ENCODE measurements at places on chromosomes 7 and 10.
A peak's percentile ranks its signal among the peaks of the same experiment; 100 is the strongest.

DNA sequence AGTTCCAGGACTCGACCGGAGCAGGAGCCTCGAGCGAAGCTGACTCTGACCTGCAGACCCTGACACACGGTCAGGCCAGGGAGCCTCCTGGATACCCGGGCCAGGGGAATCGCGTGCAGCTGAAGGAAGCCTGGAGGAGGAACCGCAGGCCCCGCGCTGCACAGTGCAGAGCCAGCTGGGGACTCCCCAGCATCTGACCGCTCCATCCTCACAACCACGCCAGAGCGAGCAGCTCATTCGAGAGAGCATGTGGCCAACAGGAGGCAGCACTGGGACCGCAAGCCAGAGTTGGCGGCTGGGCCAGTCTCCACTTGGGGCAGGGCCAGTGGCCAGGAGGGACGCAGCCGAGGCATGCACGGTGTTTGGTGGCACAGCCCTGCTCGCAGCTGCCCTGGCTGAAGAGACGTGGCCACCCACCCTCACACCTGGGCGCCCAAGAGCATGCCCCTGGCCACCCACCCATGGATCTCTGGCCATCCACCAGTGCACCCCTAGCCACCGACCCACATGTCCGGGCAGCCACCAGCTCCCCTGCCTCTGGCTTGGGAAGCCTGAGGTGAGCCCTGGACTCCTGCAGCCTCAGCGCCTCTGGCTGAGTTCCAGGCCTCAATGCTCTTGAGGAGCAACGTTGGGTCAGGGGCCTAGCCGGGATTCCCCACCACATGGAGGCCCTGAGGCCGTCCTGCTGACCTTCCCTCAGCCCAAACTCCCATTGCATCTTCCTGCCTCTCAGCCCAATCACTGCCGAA is 213.9 kb downstream of the ELFN1 start:
- peak; percentile 83 for DNase-seq

GRCh38 chr10:124026589-124026939 is 66.8 kb downstream of the CHST15 start:
- peak; percentile 52 for DNase-seq

GRCh38 chr7:121294448-121294992 is 34.3 kb upstream of the WNT16 start:
- DNase-seq: no peak

DNA sequence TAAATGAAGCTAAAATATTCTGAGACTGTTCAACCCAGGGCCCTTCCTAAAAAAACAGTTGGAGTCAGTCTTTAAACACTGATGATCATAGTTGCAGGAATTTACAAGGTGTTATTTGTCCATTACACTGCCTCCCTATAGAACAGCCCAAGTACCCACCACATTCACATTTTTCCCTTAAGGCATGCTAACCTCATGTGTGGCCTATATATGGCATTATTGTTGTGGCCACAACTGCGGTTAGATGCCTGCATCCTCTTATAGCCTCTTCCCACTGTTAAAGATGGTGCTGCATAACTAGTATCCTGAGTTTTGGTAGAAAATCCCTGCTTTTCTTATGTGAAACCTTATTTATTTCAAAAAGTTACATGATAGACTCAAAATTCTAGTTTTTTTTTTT is 287.9 kb upstream of the SEMA3A start:
- no peak for DNase-seq

DNA sequence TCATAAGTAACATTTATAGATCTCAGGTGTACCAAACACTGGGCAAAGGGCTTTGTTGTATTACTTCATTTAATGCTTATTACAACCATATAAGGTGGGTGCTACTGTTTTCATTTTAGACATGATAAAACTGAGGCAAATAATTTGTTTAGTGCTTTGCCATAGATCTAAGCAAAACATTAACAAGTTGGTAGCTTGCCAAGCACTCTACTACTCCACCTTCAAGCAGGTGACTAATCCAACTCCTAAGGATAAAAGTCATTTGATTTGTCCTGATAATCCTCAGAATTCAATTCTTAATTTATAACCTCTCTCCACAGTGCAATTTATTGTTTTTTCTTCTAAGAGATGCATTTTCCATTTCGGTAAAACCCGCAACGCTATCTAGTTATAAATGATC is 646.4 kb downstream of the GRM8 start:
- no peak for DNase-seq

GRCh38 chr7:134462337-134462925 is 3.5 kb upstream of the AKR1B1 start:
- no peak for DNase-seq

- no peak for DNase-seq
Measured at GRCh38 chr7:45469103-45469502, 105.1 kb upstream of the ADCY1 start.

DNA sequence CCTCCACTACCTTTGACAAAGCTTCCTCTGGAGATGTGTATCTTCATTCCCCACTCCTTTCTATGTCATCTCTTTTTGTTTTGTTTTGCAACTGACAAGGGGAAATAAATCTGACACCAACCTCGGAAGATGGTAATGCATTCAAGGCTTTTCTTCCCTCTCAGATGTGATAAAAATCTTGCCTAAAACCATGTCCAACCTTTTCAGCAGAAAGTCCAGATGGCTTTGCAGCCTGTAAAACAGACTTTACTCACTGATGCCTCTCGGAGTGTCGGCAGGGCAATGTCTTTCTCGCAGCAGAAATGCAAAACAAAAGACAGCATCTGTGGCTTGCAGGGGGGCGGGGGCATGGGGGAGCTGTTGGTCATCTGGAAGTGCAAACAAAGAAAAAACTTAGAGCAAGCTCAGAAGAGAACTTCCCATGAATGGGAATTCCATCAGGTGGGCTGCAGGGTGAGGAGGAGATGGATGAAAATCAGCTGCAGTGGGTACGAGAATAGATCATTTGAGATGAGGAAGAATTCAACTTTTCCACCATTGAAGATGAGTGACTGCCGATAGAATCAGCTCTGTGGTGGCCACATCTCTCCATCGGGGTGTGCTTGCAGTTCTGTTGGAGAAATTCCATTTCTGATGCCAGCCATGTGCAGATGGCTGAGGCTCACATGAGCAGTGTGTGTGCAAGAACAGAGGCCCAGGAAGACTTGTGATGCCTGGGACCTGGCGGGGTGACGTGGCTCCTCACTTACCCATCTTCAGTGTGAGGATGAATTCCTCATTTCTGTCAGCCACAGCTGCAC is 237.7 kb downstream of the WDR37 start:
- DNase-seq: no peak

- no peak for DNase-seq
Measured at GRCh38 chr7:68058014-68058413, 1061.4 kb downstream of the TYW1 start.

DNA sequence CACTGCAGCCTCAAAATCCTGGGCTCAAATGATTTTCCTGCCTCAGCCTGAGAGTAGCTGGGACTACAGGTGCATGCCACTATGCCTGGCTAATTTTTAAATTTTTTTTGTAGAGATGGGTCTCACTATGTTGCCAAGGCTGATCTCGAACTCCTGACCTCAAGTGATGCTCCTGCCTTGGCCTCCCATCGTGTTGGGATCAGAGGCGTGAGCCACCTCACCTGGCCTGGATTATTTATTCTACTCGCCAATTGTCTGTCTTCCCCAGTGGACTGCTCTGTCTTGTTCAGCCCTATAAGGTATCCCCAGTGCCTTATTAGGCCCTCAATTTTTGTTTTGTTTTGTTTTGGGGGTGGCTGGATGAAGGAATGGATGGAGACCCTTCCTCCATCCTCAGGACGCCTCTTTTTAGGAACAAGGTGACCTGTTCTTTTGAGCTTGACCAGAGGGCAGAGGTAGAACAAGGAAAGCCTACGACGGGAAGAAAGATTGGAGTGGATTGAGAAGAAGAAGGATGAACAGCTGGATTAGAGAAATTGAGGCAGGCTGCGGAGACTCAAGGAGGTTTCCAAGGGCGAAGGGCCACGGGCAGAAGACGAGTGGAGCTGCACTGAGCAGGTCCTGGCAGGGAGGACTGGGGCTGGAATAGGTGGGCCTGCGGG is 541 bp upstream of the DENND10 start:
- DNase-seq: no peak

DNA sequence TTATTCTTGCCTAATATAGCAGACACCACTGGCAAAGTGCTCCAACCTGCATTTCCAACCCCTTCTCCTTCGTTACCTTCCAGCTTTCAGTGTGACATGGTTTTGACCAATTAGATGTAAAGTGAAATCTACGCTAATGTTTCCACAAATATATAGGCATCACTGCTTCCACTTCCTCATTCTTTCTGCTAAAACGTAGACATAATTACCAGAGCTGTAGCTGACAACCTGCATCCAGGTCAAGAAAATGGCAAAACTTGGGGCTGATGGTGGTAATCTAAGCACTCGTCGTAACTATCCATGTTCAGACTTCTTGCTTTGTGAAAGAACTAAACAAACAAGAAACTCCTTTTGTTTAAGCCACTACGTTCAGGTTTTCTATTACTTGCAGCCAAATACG is 41.8 kb upstream of the COL1A2 start:
- DNase-seq: no peak

- DNase-seq: peak; percentile 26
Measured at GRCh38 chr10:119190353-119190752, 11.7 kb upstream of the PRDX3 start.

GRCh38 chr7:14899030-14899429 is 3.5 kb downstream of the DGKB start:
- no peak for DNase-seq

DNA sequence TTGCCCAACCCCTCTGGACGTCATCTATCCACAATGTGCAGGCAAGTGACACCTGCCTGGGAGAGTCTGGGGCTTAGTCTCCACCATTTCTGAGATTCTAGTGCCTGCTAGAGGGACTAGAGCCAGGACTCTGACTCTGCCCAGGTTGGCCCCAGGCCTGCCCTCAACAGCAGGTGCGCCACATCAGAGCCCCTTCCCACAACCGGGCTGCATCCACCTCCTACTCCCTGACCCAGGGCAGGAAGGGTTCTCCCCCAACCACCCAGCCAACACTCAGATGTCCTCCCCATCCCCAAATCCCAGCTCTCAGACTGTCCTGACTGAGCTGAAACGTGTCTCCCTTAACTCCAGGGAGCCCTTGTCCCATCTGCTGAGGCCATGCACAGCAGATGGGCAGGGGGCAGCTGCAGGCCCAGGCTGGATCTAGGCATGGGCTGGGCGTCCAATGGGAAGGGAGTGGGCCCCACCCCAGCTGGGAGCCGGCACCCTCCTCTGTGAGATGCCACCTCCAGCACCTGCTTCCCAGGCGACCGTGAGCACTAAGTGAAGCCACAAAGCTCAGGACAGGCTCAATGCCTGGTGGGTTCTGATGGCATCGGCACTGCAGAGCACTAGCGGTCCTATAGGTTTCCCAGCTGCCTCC is 49.2 kb downstream of the RASGEF1A start:
- no peak for DNase-seq

DNA sequence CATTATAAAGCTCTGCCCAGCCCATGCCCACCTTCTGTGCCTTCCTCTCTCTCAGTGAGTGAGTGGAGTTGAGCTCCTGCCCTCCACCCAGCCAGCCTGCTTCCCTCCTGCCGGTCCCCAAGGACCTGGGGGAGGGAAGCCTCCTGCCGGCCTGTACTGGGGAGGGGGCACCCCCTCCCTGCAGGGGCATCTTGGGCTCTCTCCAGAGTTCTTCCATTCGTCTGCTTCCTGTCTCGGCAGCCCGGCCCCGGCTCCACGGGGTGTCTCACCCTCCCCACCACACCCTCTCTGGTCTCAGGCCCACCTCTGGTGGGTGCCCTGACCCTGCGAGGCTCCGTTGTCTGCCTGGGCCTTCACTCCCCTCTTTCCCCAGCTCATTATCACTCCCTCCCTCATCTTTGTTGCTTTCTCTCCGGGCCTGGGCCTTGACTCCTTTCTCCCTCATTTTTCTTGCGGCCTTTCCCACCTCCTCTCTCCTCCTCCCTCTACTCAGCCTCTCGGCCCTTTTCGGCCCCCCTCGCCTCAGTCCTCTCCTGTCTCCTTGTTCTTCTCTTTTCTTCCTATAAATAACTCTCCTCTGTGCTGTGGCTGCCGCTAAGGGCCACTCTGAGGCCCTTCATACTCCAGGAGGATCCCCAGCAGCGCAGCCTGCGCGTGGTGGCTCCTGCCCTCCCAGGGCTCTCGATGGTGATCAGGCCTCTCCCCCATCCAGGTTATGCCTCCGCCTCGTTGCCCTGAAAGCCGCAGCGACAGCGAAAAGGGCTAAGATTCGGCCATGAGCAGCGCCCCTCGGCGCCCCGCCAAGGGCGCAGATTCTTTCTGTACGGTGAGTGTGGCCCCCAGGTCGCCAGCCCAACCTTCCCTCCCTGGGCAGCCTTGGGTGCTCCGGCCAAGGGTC is 2.1 kb downstream of the SLC4A2 start:
- DNase-seq: no peak

GRCh38 chr7:140539461-140539860 is 60.2 kb upstream of the MKRN1 start:
- DNase-seq: no peak

GRCh38 chr10:110419265-110419664 is 78.4 kb upstream of the DUSP5 start:
- no peak for DNase-seq

DNA sequence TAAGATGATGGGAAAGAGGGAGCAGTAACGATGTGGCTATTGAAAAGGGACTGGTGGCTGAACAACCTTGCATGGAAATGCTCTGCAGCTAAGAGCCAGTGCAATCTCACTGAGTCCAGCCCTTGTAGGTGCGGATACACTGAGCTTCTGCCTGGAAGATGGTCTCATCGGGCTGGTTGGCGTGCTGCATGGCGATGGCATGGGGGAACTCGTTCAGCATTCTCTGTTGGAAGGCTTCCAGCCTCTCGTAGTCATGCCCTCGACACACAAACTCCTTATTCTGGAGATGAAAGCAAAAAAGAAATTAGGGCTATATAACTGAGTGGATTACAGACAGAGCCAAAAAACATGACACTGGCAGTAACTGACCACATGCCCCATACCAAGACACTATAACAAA is 197.8 kb upstream of the IMMP2L start:
- DNase-seq: no peak

GRCh38 chr10:1724921-1725488 is 12.3 kb downstream of the ADARB2 start:
- DNase-seq: no peak

DNA sequence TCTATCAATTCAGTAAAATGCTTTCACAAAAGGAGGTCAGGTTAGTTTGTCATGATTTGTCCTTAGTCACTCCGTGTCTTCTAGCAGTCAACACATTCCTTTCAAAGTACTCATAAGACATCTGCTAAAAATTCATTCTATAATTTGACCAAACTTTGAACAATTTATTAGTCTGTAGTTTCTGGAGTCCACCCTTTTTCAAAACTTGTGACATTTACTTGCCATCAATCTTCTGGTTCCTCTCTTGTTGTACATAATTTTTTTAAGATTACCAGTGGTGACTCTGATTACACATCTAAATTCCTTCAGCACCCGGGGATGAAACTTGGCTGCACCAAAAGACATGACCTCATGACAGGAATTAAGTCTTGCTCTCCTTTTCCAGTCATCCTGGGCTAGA is 130.1 kb downstream of the NEBL start:
- no peak for DNase-seq

- DNase-seq: no peak
Measured at GRCh38 chr7:70325509-70326101, 727.3 kb downstream of the AUTS2 start.

DNA sequence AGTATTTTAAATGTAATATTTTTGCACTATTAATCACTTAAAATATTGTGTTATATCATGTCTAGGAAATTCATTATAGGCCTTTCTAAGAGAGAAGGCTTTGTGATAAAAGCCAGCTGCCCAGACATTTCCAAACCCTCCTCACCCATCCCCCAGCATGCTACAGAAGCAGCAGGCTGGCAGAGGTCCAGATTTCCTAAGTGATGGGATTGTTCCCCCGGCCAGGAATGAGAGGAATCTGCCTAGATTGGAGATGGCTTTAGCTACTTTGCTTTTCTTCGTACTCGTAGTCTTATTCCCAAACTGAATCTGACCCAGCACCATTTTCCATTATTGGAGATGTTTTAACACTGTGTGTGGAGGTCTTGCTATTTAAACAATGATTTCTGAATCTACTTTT is 29.4 kb downstream of the CDK14 start:
- DNase-seq: peak; percentile 50

Measured in iPS-NIHi11 (cell line).